Urinary bladder (tissue), 4 donors: ENCODE measurements at places on chromosomes 16 and 17. TPM values are rescaled to one million over a fixed set of nuclear protein-coding genes. Genes with fewer than 3 reads are reported as not detected.

CRYBA1 gene
- not detected for total RNA-seq

- no peak for DNase-seq
Observed at GRCh38 chr16:80330803-80331202, 210.0 kb upstream of the DYNLRB2 start.

PRR15L gene
- total RNA-seq, result 3.4 TPM

DNA sequence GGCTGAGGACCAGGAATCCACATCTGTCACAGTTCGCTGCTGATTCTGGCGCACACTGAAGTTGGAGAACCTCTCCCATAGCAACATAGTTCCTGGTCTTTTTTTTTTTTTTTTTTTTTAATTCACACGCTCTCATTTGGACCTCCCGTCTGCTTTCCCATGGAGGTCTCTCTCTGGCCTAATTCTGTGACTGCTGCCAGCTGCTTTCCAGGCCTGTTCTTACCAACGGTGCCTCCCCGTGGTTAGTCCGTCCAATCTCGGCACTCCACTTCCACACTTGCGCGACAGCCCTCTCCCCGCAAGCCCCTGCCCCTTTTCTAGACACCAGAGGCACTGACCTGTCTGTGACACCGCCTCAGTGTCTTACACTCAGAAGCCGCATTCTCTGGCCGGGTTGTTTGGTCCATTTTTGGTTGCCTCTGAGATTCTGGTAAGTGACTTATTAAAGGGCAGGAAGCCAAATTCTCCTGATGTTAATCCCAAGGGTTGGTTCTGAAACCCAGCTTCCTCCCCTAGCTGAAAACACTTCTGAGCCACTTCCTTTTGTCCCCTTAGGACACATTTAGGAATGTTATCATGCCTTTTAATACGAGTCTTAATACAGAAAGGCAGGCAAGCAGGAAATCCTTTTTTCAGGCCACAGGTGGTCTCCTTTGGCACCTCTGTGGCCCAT is 1.1 kb upstream of the AKTIP start:
- DNase-seq, result no peak

GRCh38 chr16:17104654-17105053 is 366.1 kb downstream of the XYLT1 start:
- DNase-seq, result no peak

ASGR1 gene
- total RNA-seq, result 1.7 TPM

ZG16 gene
- not detected for total RNA-seq
